ENCODE measurements at places on chromosomes 4 and X.

- no peak for DNase-seq
Observed at GRCh38 chr4:139594591-139595185, 38.7 kb upstream of the SETD7 start.

- DNase-seq = no peak
Observed at GRCh38 chr4:6064383-6064782, 46.2 kb upstream of the C4orf50 start.

DNA sequence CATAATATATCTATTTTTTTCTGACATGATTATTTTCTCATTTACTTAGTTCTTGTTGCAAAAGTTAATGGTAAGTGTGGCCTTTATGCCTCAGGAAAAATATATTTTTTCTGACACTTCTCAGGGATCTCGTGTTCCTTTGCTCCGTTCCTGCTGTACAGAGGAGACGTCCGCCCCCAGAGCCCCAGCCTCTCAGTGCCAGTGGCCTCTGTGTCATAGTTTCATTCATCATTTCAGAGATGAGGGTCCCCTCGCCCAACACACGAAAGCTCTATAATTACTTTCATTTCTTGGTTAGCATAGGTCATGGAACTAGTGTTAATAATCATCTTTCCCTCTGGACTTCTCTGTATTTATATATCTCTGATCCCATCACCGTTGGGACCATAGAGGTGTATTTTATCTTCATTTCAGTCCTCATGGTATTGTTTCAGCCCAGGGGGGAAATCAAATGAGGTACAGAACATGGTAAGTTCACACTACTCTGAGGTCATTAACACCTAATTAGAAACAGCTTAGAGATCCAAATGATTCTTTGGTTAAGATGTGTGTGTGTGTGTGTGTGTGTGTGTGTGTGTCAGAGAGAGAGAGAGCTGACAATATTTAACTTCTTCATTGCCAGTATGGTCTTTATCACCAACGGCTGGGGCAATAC is 631.1 kb upstream of the TENM3 start:
- no peak for DNase-seq

DNA sequence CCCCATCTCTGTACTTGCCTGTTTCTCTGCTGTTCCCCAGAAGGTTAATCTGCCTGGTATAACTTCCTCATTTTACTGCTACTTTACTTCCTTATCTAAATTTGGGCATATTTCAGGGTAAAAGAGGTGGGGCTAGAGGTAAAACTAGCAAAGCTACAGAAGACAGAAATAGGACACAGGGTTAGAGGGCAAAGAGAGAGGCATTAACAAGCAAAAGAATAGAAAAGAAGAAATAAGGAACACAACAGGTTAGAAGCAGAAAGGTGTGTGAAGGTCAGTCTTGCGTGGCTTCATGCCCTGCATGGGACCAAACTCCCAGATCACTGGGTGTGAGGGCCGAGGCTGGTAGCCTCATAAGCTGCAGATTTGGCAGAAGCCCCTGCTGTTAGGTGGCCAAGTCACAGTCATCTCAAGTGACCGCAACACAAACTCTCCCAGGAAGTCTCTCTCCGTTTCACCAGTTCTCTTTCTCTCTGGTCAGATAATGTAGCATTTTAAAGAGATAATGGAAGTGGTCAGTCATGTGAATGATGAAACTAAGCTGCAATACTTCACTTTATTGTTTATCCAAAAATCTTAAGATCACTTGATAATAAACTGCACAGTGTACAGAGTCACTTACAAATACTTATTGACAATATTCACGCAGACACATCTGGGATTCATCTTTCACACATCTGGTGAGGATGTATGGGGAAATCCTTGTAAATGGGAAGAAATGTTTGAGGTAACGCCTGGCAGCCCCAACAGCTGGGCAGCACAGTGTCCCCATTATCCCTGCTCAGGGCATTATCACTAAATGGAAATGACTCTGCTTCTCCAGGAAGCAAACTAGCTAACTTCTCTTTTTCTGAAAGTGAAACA is 16.4 kb downstream of the TMEM154 start:
- DNase-seq = no peak

- no peak for DNase-seq
Observed at GRCh38 chr4:157035471-157035870, 40.5 kb upstream of the GLRB start.

DNA sequence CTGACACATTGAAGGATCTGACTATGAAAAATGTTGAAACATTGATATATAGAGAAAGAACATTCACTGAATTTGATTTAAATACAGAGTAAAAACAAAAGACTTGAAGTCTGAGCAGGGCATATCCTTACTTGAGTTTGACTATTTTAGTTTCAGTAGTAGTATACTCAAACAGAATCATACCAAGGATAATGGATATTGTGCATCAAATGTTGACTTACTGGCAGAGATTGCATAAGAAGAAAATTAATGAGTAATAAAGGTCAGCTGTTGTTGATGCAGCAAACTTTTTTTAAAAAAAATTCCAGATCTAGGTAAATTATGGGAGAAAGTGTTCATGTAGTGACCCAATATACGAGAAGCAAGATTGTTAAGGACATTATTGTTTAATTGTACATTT is 94.5 kb upstream of the APOOL start:
- no peak for DNase-seq

DNA sequence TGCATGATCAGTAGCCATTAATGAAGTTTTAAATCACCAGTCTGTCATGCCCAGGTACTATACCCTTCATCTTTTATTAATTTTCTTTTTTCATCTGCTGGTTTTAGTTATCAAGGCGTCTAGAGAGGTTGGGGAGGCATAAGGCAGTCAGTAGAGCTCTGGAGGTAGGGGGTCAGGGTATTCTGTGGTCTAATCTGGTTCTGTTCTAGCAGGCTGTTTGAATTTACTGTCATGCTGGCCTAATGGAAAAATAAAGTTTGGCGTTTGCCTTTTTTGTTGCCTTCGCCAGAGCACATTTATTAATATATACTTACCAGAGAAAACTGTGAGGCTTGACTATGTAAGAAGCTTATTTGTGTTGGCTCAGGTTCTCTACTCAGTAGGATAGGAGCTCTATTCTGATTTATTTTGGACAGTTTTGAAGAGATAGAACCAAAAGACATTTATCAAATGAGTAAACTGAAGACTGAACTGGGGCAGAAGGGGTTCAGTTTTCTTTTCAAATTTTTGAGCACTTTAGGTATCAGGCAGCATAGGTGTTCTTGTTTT is 46.9 kb downstream of the TMEM131L start:
- DNase-seq = no peak
